ENCODE measurements at places on chromosomes 2 and 18.

DNA sequence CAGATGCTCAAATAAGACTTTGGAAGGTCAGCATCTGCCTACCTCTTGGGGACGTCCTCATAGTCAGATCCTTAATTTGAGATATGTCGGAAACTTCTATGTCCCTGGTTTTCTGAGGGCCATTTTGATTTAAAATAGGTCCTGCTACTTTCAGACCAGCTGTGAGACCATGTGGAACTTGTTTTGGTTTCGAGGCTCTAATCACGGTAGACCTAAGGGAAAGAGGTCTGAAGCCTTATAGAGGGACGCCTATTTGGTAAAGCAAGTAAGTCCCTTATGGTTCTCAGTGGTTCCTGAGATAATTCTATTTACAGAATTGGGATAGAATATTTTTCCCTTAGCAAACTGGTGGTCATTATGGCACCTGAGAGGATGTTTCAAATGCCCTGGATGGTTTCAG, 75.1 kb downstream of the RFTN2 start:
- DNase-seq: no peak

GRCh38 chr2:190467575-190468083, 59.5 kb downstream of the MFSD6 start:
- no peak for DNase-seq

- DNase-seq: no peak
Observed at GRCh38 chr2:23614701-23615100, 229.7 kb downstream of the KLHL29 start.

- no peak for DNase-seq
Observed at GRCh38 chr18:57353137-57353939, 981 bp downstream of the ST8SIA3 start.

- DNase-seq: no peak
Observed at GRCh38 chr18:38033282-38033681, 467.7 kb upstream of the CELF4 start.

Measured in activated T-helper 1 cell treated with anti-CD3 and anti-CD28 coated beads, Interleukin-2, amount 50 U/mL, for 16 hours (primary cell).